Osteoblast (primary cell): ENCODE measurements at places on chromosomes 7 and 10. TPM values are rescaled to one million over a fixed set of nuclear protein-coding genes. Genes with fewer than 3 reads are reported as not detected.

DNA sequence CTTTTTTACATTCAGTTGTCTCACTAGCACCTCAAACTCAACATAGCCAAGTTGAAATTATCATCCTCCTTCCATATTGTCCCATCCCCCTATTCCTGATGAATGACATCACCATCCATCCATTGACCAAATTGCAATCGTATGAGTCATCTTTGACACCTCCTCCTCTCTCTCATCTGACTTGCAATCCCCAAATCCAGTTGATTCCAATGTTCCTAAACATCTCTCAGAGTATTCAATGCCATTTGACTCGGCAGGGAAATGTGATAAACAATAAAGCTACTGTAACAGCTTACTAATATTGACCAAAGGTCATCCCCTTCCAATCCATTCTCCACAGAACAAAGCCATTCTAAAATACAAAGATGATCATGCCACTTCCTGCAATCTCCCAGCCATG lies 1047.8 kb downstream of the NRG3 start:
- DNase-seq = no peak

DNA sequence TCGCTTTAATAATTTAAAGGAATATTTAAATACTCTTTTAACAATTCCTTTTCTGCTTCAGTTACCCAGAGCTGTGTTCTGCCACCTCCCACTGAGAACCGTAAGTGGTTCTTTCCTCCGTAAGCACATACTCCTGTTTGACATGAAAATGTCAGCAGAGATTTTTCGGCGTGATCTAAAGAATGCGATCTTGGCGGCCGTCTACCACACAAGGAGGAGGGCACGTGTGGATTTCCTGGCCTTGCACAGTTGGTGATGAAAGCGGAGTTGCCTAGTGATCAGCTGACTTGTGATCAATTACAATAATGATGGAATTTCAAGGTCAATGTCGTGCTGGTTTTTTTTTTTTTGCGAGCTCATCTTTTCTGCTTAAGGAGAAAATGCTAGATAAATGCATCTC lies 35.6 kb upstream of the INSIG1 start:
- DNase-seq = no peak

Gene UNCX
- total RNA-seq = not detected in 2 replicates

GRCh38 chr10:110415809-110416208 lies 81.9 kb upstream of the DUSP5 start:
- DNase-seq = no peak

DNA sequence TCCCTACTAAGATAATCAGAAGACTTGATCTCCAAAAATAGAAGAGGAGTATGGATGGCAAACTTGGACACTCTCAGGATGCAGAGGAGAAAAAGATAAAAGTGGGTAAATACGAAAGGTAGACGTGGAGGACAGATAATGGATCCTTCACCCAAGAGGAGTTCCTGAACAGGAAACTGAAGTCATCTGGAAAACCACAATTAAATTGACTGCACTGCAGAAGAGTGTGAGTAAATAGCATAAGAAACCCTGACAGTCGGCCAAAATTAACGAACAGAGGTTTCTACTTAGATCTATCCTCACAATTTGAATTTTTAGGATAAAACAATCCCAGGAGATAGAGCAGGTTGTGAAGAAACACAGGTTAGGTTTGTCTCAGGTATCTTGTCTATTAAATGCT lies 70.5 kb downstream of the SDK1 start:
- DNase-seq = no peak

DNA sequence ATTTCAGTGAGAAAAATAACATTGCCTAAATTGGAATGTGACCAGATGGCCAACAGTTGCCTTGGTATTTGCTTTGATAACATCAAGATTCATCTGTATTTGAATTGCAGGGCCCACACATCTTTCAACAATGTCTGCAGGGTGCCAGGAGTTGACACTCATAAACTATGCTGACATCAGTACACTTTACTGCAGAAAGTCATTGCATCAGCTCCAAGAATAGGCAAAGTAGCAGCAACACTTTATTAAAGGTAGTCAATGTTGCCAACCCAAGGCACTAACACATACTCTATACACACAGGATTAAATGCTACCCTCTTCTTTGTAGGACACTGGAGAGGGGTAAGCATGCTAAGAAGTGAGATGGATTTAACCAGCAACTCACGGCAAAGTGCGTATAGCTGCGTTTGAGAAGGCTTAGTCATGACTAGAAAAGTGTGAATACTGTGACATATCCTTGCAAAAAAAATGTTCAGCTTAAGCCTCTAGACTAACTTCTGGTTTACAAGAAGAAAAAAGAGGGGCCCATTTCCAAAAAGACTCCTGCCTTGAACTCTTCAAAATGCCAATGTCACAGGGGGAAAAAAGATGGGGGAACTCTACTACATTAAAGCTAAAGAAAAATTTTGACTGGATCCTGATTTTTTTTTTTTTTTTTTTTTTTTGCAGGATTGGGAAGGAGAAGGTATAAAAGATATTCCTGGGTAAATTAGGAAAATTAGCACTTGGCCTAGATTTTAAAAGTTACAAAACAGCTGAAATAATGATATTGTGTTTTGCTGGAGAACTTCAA lies 2.2 kb downstream of the BBIP1 start:
- peak; percentile 78 for DNase-seq
